Fibroblast of mammary gland (primary cell): ENCODE measurements at places on chromosomes 5 and 9.

- DNase-seq: no peak
Measured at GRCh38 chr5:121867403-121867802, 15.7 kb downstream of the FTMT start.

DNA sequence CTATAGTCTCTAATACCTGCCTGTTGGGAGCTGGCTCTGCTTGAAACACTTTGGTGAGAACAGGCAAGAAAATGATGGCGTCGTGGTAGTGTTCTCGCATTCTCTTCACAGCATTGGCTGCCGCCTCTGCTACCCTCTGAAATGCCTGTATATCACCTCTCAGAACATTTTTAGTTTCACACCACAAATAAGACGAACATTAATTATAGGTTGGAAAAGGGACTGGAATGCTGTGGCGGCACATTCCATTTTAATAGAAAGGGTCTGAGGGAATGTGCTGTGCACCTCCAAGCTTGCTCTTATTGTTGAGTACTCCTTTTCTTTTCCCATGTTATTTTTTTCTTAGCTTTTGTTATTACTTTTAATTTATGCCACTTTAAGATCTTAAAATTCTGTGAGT lies 134.6 kb upstream of the HMHB1 start:
- no peak for DNase-seq

DNA sequence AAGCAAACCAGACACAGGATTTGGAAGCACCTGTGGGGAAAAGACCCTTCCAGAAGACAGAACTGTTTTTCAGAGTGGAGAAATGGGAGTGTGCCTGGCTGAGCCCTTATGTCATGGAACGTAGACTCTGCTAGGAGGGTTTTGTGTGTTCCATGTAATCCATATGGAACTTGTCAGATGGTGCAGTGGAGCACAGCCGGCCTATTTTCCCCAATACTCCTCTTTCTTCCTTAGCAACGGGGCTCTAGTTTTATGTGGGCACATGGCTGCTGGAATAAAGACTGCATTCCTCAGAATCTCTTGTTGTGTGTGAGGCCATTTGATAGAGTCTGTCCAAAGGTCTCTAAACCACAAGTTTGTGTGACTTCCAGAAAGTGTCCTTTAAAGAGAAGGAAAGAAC lies 284.0 kb downstream of the DRD1 start:
- DNase-seq: no peak

DNA sequence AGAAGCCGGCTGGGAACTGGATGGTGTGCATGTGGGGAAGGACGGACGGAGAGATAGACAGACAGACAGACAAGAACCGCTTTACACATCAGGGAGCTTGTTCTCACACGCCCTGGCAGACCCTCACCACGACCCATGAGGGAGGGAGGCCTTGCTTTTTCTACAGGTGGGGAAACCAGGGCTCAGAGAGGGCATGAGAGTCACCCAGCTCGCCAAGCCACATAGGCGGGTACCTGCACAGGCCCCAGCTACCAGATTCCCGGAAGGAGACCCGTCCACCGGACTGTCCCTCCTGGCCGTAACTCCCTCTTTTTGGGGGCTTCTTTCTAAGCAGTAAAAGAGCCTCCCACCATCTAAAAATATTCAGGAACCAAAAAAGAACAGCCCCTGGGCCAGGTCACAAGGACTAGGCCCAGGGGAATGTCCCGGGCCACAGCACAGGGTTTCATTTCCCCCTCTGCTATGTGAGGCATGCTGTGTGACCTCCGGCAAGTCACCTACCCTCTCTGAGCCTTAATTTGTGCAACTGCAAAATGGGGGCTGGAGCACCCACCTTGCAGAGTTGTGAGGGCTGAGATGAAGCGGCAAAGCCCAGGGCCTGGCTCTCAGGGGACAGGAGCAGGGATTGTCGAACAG lies 84.4 kb upstream of the SARDH start:
- DNase-seq: no peak

GRCh38 chr5:75265731-75266130 lies 29.1 kb upstream of the ANKRD31 start:
- peak; percentile 51 for DNase-seq

DNA sequence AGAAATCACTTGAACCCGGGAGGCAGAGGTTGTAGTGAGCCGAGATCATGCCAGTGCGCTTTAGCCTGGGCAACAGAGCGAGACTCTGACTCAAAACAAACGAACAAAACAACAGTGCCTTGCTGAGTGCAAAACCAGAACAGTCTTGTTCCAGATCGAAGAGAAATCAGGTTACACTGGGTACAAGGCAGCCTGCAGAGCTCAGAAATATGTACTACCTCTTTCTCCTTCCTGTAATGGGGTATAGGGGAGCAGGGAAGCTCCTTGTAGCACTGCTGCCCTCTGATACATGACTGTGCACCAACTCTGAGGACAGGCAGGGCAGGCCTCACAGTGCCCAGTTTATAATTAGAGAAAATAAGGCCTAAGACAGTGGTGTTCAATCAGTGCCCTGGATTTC lies 24.7 kb downstream of the TBC1D2 start:
- no peak for DNase-seq

DNA sequence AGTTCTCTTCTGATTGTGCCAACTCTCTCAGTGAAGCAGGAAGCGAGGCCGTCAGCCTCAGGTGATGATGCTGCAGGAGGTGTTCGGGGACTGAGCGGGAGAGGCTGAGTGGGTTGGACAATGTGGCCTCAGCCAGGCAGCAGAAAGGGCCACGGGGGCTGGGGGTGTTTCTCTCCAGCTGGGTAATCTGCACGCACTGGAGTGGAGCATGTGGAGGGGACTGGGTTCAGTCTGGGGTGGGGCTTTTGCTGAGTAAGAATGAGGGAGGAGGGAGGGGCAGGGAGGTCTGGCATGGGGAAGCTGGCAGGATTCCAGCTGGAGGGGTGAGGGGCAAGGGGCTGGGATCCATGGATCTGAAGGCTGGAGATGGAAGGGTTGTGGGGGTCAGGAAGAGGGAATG lies 60.8 kb upstream of the PHYKPL start:
- DNase-seq: no peak

- DNase-seq: peak; percentile 59
Measured at GRCh38 chr5:67414712-67415111, 218.1 kb upstream of the CD180 start.

DNA sequence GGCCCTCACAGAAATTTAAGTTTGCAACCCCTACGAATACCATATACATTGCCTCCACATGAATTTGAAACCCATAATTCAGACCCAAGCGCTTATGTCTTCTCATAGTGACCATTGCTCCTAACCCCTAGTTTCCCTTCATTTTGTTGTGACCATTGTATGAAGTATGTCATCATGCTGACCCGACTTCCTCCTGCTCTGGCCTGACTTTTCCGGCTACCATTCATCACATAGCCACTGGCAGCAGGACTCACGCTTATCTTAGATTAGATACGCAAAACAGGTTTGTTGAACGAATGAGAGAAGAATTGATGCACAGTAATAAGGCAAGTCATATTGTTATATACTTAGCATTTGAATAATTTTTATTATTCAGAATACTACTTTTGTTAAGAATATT lies 345.4 kb downstream of the FBXL17 start:
- DNase-seq: no peak

DNA sequence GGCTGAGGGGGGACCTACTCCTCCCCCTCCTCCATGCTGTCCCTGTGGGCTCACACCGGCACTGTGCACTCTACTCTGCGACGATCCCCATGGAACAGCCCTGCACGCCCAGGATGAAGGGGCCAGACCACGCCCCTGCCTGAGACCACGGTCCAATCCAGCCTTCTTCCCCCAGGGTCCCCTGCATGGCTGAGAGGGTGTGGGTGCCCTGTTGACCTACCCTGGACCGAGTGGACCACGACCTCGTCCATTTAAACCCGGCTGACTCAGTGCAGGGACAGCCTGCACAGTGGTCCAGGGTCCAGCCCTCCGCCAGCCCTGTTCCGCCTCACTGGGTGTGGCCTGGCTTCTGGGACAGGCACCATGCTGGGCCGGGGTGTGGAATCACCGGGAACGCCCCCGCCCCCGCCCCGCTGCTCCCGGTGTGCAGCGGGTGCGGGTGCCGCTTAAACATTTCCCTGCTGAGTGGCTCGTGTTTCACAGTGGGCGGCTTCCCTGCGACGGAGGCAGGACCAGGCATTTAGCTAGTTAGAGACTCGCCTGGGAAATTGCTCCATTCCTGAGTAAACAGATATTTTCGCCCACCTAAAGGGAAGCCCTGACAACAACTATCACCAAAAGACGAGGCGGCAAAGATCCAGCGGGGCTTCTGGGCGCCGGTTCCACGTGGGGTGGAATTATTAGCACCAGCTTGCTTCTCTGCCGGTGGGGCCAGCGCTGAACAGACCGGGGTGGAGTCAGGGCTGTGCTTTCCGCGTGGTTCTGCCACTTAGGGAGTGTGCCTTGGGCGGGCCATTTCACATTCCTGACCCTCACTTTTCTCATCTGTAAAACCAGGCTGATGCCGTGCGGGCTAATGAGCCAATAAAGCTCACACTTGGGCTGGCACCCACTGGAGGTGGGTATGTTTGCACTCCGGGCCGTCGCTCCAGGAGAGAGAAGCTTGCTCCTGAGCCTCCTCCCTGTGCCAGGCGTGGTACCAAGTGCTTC lies 22.6 kb downstream of the DBH start:
- peak; percentile 21 for DNase-seq

- no peak for DNase-seq
Measured at GRCh38 chr9:30280229-30280900, 2104.1 kb upstream of the ACO1 start.

DNA sequence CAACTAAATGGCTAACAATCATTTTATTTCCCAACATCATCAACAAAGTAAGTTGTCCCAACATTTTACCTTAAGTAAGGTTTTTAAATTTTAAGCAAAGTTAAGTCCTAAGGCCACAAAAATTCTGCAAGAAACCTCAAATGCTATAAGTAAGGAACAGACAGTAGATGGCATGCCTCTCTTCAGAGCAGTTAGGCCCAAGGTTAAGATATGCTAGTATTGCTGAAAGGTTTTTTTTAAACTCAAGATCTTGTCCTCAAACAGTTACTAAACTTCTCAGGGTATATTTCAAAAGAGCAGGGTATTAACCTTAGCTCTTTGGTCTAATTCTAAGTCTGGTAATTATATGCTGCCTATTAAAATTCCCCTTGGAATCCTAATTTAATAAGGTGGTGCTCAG lies 35.1 kb downstream of the PJA2 start:
- peak; percentile 17 for DNase-seq

GRCh38 chr5:8522646-8523045 lies 653.7 kb downstream of the MTRR start:
- no peak for DNase-seq

DNA sequence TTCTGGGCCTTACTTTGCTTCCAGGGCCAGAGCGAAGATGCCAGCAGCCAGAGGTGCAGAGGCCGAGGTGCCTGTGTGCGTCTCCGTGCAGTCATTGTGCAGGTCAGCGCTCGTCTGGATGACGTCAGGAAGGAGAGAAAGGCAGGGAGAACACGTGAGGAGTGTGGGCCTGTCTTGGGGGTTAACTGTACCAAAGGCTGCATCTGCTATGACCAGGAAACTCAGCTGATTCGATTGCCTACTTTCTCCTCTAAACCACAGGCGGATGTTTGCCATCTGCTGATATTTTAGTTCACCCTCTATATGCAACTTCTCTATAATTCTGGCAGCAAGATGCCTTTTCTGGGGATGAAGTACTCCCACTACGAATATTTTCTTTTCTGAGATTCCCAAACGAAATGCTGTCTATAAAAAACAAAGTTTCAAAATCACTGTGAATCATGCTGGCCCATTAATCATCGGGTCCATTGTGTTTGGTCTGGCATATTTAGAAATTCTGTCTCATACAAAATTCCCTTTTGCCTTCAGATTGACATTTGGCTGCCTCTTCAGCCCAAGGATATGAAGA lies 24.8 kb downstream of the PCSK1 start:
- peak; percentile 96 for DNase-seq

DNA sequence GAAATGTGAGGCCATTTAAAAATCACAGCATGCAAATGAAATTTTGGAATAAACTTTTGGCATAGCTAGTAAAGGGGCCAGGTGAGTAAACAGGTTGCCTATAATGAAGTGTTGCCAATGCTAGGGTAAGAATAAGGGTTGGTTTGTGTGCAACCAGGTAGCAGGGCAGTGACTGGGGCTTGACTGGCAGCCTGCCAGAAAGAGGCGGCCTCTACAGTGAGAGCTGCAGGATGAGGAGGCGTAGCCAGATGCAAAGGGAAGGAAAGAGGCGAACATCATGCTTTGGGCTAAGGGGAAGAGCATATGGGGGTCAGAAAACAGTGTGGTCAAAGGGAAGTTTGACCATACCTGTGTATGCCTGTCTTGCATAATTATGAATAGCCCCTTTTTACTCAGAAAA lies 70.6 kb downstream of the MAST4 start:
- DNase-seq: no peak

DNA sequence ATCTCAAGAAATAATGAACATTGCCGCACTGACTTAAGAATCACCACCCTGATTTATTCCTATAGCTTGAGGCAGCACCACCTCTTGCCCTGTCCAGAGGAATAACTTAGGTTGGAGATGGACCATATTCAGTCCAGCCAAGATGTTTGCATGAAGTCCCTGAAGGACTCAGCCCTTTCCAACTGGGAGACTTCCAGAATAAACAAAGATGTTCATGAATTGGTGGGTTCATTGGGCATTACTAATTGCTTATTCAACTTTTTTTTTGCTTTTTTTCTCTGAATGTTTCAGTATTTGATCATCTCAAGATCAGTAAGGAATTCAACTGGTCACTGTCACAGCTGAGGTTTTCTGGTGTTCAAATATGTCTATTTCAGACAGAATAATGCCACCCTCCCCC lies 470.6 kb downstream of the CCDC171 start:
- DNase-seq: peak; percentile 95

- DNase-seq: no peak
Measured at GRCh38 chr5:5422819-5423515, 490 bp downstream of the ICE1 start.

GRCh38 chr9:113654605-113655428 lies 191.3 kb downstream of the RGS3 start:
- DNase-seq: peak; percentile 50

DNA sequence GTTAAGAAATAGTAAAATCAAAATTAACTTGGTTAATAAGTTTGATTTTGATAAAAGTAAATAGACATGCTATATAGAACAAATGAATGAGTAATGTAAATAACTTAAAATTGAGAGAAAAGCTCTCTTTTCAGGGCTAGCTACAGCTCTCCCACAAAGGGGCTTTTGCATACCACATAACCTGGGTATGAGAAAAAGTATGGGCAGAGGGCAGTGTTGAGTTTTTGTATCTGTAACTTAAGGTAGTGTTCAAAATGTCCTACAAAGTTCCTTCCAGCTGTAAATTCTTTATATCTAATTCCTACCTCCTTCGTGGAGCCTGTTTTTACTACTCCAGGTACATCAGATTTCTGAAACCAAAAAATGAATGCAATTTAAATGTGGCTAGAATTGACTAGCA lies 18.9 kb upstream of the TTC33 start:
- DNase-seq: no peak

GRCh38 chr5:35781181-35781790 lies 75.4 kb upstream of the IL7R start:
- DNase-seq: no peak

GRCh38 chr5:8270246-8270645 lies 401.3 kb downstream of the MTRR start:
- DNase-seq: no peak

DNA sequence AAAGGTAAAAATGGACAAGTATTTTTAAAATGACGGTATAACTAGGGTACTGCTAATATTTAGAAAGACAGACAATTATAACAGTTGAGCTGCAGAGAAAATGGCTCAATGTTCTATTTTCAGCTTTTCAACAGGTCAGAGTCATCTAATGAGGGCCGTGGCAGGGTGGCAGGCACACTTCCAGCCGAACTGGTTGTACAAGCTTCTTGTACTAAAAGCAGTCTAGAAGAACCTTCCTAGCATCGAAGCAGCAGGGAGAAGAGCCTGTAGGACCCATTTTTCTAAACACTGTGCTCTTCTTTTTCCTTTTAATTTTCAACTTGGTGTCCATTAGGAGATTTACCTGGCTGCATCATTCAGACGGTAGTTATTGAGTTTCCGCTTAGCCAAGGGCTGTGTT lies 85.6 kb downstream of the SLC28A3 start:
- no peak for DNase-seq
